ENCODE measurements at places on chromosomes 12 and 14. TPM values are rescaled to one million over a fixed set of nuclear protein-coding genes. Genes with fewer than 3 reads are reported as not detected.

Gene ALDH1L2
- 12.2 TPM for total RNA-seq

Gene PTCSC3
- total RNA-seq: not detected

Gene TAS2R30
- total RNA-seq: 4.9 TPM

GRCh38 chr14:56808110-56808382 is 2.2 kb downstream of the OTX2 start:
- no peak for DNase-seq

GRCh38 chr12:105030820-105031807 is 45.0 kb downstream of the NOPCHAP1 start:
- DNase-seq: no peak

DNA sequence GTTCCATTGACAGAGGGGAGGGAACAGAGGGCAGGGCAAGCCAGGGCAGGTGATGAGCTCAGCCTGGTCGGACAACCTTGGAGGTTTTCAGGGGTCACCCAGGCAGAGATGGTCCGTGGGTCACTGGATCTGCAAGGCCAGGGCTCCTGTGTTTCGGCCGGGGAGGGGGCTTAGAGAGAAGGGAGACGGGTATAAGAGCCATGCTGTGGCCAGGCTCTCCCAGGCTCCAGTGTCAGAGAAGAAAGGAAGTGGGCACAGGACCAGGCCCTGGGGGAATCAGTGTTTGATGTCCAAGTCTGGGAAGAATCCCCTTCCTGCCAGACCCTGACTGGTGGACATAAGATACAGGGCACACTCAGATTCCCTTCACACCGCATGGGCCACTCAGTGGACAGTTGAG is 36.9 kb downstream of the DIO3 start:
- DNase-seq: no peak

DNA sequence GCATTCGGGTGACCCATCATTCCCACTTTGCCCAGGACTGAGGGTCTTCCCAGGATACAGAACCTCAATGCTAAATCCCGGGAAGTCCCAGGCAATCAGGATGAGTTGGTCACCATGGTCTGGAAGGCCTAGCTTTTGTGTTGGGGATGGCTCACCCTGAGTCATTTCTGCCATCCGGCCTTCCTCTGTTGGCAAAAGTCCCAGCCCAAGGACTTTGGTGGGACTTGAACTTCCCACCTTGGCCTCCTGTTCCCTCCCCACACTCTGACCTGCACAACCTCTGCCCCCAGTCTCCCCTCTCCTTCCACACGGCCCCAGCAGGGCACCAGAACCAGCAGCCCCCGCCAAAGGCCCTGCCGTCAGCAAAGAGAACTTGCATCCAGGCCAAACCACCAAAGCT is 24.6 kb upstream of the NCOR2 start:
- DNase-seq: no peak

- DNase-seq: no peak
Measured at GRCh38 chr12:117363953-117364486, 2.6 kb upstream of the NOS1 start.

DNA sequence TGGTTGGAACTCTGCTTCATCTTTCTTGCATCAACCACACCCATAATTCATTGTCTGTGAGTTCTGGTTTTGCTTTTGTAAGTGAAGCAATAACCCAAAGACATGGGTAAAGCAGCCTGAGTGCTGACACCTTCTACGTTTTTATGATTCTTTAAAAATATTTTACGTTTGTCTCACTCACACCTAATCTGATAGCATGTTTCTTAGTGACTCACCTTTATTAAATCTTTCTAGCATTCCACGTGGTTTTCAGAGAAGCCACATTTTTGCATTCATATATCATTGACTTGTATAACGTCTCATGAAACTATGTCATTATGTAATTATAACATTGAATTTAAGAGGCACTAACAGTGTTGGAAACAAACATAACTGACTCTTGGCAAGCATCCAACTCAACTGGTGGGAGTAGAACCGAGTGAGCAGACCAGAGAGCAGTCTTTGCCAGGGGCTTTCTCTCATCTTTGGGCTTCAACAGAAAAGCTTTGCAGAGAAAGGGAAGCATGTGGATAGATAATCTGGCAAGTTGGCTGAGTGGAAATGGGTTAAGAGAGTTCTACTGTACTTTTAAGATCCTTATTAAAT is 118.8 kb downstream of the TPH2 start:
- DNase-seq: no peak

DNA sequence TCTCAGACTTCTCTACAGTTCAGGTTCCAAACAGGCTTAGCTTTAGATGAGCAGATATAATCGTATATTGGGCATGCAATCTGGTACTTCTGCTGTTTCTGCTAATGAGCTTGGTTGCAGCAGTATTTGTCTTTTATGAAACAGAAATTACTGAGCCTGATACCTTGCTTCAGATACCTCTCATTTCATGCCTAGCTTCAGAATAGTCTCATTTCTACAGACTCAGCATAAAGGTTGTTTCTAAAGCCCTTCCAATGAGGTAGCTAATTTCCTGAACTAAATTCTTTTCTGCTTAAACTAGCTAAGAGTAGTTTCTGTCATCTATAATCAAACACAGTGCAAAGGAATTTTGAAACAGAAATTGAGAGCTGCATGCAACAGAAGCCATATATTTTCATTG is 275.0 kb upstream of the KITLG start:
- no peak for DNase-seq

GRCh38 chr14:93688820-93689219 is 99.5 kb downstream of the PRIMA1 start:
- DNase-seq: no peak
